ENCODE measurements at places on chromosomes 1 and 21. TPM values are rescaled to one million over a fixed set of nuclear protein-coding genes. Genes with fewer than 3 reads are reported as not detected.

Gene AZIN2
- 5.2 TPM for polyA plus RNA-seq

Gene ZNF436
- 38.5 TPM for polyA plus RNA-seq

Gene PM20D1
- not detected for polyA plus RNA-seq

Gene FASLG
- polyA plus RNA-seq, result 0.14 TPM

Gene OPRD1
- 0.74 TPM for polyA plus RNA-seq

Gene RGS16
- polyA plus RNA-seq, result 8.7 TPM

Gene F3
- polyA plus RNA-seq, result 3.1 TPM

Gene BRINP2
- polyA plus RNA-seq, result 0.17 TPM

Gene NPPB
- polyA plus RNA-seq, result not detected

Gene OR14A16
- polyA plus RNA-seq, result not detected

Gene CYP4A22
- polyA plus RNA-seq, result 0.13 TPM

GRCh38 chr1:239353536-239353935 is 32.8 kb upstream of the CHRM3 start:
- no peak for DNase-seq

- no peak for DNase-seq
These were observed 20.2 kb downstream of the TYW3 start for GRCh38 chr1:74753104-74753503.

GRCh38 chr1:198443365-198444233 is 96.9 kb downstream of the ATP6V1G3 start:
- no peak for DNase-seq

GRCh38 chr1:62774971-62775595 is 8.8 kb upstream of the ATG4C start:
- no peak for DNase-seq

GRCh38 chr1:27332536-27333281 is 9.1 kb upstream of the SYTL1 start:
- DNase-seq, result no peak

DNA sequence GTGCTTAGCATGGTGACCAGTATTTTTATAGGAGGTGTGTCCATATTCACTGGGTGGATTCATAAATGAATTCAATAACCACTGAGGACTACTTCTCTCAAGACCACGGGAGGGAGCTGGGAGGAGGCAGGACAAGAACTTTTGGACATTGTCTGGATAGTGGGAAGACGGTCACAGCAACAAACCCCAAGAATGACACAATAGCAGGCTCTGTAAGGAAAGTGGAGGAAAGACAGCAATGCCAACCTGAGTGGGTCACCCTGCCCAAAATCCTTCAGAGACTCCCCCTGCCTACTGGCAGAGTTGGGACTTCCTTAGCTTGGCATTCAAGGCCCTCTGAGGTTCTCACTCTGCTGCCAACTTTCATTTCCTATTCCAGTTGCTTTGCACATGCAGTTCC is 42.0 kb downstream of the GLIS1 start:
- no peak for DNase-seq

- no peak for DNase-seq
These were observed 18.7 kb downstream of the STK40 start for GRCh38 chr1:36367066-36367465.

DNA sequence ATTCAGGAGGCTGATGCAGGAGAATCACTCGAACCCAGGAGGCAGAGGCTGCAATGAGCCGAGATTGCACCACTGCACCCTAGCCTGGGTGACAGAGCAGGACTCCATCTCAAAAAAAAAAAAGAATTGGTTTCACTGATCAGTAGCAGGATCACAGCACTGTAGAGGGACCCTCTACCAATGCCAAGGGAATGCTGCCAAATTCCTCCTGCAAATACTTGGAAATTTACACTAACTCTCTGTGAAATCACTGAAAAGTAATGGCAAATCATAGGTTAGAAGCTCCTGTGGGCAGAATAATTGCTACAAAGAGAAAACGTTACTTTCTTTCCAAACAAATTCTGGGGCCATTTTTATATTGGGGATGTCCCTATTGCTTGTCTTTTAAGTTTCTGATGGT is 6.7 kb upstream of the GPR25 start:
- DNase-seq, result peak; percentile 31

DNA sequence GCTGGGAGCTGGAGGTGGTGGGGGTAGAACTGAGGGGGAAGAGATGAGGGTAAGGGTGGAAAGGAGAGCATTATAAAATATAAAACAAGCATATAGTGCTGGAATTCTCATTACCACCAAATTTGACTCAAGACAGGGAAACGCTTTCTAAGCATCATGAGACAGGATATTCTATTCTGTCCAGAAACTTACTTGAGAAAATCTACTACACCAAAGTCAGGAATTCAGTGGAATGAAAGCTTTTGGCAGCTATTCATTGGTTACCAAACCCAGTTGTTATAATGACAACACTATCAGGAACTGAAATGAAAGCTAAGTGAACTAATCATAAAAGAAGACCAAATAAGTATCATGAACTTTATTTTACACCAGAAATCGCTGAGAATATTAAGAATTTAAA is 14.5 kb downstream of the AIDA start:
- DNase-seq, result peak; percentile 19

DNA sequence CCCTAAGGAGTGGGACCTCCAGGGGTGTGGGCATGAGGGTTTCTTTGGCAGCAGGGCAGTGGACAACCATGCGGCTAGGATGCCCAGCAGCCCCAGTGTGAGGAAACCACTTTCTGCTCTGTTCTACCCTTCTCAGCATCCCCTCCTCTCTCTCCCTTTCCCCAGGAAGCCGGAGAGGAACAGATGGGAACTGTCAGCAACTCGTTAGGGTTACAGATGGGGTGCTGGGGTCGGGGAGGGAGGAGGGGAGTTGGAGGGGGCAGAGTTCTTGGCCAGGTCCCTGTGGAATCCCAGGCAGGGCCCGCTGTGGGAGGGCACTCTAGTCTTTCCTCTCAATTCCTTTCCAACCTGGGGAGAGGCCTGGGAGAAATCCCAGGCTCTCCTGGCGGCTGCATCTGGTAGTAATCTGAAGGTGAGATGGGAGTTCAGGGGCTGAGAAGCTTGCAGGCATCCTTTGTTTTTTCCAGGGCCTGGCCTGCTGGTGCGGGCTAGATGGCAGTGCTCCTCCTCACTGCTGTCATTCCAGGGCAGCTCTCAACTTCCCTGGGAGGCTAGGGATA is 93.9 kb upstream of the CSF3R start:
- no peak for DNase-seq

DNA sequence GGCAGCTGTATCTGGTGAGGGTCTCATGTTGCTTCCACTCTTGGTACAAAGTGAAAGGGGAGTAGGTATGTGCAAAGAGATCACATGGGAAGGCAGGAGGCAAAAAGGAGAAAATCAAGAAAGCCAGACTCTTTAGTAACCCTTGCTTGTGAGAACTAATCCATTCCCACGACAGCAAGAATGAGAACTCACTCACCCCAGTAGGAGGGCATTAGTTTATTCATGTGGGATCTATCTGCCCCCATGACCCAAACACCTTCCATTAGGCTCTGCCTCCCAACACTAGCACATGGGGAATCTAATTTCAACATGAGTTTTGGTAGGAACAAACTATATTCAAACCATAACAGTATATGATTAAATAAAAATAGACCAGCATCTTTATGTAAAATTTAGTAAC is 57.6 kb downstream of the ZNHIT6 start:
- no peak for DNase-seq

DNA sequence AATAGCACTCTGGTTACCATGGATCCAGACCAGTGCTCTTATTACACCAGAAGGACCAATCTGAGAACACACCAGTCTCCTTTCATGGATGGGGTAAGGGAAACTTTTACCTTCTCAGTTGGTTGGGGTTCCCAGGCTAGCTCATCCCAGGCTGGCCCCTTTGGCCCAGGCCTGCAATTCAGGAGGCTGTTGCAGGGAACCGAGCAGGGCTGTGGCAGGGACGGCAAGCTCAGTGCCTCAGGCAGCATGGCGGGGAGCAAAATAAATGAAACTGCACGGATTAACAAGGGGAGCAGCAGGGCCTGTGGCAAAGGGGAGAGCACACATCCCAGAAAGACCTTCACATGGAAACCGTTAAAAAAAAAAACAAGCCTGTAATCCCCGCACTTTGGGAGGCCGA is 57.0 kb downstream of the DMRTB1 start:
- no peak for DNase-seq

GRCh38 chr1:9257851-9258250 is 23.3 kb downstream of the H6PD start:
- DNase-seq, result no peak

GRCh38 chr1:160040476-160040875 is 8.7 kb upstream of the PIGM start:
- no peak for DNase-seq

- no peak for DNase-seq
These were observed 64.1 kb downstream of the DNTTIP2 start for GRCh38 chr1:93814795-93815340.

DNA sequence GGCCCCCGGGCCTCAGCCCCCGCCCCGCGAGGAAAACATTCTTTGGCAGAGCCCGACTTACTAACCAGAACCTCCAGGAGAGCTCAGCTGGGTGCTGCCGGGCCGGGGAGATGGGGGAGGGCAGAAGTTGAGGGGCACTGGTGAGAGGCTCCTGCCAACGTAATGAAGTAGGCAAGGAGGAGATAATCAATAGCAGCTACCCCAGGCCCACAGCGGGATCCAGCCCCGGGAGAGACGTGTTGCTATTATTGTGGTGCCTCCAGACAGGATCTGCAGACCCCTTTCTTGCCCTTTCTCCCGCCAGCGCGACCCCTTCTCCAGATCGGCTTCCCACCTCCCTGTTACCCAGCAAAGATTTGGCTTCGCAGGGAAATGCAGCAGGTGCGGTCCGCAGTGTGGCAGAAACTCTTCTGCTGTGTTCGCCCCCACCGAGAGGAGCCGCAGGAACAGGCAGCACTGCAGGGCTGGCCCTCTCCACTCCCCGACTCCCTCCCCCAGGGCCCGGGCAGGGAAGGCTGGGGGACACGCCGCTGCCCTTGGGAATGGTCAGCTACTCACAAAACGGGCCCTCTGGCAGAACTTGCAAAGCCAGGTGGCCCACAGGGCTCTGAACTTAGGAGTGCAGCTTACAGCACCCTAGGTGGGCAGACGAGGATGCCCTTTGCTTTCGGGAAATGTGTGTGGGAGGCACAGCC is 1.5 kb upstream of the KCNA2 start:
- DNase-seq, result no peak

- DNase-seq, result no peak
These were observed 14.5 kb upstream of the SH3BGRL3 start for GRCh38 chr1:26265405-26265804.

DNA sequence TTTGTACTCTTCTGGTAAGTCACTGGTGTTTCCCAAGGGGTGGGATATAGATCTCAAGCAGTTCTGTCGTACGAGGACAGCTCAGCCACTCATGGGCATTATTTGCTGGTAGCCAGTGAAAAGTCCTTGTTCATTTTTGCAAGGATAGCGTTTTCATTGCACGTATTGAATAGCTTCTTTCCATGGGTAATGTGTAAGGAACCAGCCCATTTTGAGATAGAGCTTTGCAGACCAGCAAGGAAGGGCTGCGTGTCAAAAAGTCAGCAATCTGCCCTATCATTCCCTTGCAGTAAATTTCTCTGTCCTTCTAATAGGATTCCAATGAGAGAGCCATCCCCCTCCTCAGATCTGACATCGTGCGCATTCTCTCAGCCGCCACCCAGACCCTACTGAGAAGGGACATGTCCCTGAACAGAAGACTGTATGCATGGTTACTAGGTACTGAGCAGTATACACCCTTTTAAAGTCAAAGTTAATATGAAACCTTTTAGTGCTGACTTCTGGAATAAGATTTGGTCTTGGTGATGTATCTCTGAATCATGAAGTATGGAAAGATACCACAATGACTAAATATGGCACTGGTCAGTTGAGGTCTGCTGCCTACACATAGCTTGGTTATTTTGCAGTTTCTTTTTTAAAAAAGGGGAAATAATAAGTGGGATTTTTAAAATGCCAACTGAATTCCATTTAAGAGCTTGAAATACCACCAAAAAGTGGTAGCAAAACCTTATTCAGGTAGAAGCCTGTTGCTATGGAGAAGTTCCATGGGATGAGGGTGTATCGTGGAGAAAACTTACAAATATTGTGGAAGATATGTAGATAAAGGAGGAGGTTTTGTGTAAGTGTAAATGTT is 55.3 kb downstream of the DOP1B start:
- no peak for DNase-seq

DNA sequence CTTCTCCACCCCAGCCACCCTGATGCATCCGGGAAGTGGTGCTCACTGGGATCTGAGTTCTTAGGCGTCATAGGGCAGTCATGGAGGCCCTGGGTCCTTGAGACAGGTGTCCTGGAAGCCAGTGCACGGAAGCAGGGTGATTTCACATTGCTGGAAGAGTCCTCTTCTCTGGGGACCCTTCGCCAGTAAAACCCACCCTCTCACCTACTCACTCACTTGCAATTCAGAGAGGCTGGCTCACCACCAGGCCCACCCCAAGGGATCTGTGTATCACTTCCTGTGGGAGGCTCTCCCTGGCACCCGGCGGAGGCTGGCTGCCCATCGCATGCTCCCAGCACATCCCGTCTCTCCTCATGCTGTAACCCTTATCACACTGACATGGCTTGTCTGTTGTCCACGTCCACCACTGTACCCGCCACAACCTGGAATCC is 40.2 kb upstream of the EPS8L3 start:
- DNase-seq, result no peak

Measured in hindlimb muscle (tissue), 1 donor.